Stomach (tissue), 19 donors: ENCODE measurements at places on chromosomes 5 and 9.

- peak; percentile 10 for DNase-seq
Observed at GRCh38 chr5:73507062-73507461, 8.8 kb downstream of the BTF3 start.

DNA sequence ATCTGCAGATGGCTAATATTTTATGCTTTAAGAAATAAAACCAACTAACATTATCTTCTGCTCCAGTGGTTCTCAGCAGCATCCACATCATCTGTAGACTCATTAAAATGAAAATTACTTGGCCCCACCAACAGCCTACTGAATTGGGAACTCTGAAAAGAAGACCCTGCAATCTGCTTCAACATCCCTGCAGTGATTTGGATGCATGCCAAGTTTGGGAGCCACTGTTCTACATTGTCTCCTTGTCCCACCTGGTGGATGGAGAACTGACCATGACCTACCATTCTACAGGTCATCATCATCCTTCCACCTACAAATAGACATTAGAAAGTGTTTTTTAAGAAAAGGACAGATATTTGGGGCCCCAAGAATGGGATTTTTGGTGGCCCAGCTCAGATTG lies 71.1 kb downstream of the ACER2 start:
- DNase-seq, result no peak

- no peak for DNase-seq
Observed at GRCh38 chr5:14734396-14734795, 69.9 kb downstream of the OTULIN start.

DNA sequence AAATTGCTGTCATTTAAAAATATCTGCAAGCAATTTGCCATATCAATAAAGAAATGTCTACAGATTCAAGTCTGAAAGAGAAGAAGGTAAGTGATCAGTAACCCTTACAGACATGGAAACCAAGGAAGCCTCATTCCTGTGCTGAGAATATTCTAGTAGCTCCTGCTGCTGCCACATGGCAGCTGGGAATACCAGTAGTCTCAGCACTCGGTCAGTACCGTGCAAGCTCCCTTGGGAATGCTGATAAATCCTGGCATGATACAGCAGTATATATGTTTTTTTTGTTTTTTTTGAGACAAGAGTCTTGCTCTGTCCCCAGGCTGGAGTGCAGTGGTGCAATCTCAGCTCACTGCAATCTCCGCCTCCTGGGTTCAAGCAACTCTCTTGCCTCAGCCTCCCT lies 27.9 kb downstream of the NANS start:
- DNase-seq, result no peak

DNA sequence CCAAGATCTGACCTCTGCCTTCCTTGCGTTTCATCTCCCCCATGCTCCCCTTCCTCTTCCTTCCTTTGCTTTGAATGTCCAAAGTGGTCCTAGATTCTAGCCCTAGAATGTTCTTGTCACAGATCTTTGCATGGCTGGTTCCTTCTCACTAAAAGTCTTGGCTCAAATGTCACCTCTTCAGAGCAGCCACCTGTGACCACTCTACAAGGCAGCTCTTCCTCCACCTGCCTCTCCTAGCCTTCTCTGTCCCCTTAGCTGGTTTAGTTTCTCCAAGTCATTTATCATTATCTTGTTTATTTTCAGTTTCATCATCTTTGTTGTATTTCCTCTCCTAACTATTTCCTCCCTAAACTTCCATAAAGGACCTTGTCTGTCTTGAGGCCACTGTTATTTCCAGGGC lies 7.1 kb upstream of the OCLN start:
- DNase-seq, result no peak

DNA sequence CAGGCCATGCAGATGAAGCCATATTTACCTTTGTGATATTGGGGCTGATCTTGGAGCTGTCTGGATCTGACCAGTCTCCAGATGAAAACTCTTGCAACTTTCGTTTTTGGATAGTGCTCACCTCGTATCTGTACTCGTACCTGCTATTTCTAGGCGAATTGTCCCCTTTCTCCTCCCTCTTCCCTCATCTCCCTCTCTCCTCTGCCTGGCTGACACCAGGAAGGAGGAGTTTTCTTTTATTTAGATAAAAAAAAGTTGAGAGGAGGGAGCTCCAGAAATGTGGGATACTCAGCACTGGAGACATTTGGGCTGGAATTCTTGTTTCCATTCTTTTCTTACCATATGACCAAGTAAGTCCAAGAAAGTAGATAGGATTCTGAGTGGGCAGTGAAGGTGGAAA lies 54.6 kb upstream of the ABL1 start:
- DNase-seq, result no peak

GRCh38 chr5:59547731-59548130 lies 345.8 kb downstream of the PDE4D start:
- DNase-seq, result no peak

DNA sequence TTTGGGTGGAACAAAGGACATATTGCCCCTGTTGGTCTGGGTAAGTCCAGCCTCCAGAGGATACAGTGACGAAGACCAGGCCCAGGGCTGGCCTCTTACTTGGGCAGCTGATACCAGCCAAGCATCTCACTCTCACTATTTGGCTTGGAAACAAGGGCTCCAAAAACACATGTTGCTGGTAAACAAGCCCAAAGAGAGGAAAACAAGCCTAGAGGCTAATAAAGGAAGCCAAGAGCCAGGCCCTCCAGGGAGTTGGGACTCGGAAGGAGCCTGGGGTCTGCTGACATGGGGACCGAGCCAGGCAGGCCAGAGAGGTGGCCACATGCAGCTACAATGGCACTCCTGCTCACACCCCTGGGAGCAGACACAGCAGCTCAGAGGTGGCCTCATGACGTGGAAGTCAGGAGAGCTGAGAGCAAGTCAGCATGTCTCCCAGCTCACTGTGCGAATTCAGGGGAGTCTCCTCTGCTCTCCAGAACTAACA lies 5.7 kb downstream of the SPARC start:
- DNase-seq, result no peak

DNA sequence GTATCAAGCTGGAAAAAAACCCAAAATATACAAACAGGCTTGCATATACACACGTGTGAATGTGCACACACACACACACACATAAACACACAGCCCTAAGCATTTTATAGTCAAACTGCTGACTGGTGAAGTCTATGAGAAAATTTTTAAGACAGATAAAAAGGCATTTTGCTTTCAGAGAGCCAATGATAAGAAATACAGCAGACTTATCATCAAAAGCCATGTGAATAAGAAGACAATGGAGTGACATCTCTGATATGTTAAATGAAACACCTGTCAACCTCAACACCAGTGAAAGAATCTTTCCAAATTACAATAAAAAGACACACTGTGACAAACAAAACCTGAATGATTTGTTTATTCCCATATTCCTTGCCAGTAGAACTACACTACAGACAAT lies 233.3 kb downstream of the CDH9 start:
- DNase-seq, result no peak

DNA sequence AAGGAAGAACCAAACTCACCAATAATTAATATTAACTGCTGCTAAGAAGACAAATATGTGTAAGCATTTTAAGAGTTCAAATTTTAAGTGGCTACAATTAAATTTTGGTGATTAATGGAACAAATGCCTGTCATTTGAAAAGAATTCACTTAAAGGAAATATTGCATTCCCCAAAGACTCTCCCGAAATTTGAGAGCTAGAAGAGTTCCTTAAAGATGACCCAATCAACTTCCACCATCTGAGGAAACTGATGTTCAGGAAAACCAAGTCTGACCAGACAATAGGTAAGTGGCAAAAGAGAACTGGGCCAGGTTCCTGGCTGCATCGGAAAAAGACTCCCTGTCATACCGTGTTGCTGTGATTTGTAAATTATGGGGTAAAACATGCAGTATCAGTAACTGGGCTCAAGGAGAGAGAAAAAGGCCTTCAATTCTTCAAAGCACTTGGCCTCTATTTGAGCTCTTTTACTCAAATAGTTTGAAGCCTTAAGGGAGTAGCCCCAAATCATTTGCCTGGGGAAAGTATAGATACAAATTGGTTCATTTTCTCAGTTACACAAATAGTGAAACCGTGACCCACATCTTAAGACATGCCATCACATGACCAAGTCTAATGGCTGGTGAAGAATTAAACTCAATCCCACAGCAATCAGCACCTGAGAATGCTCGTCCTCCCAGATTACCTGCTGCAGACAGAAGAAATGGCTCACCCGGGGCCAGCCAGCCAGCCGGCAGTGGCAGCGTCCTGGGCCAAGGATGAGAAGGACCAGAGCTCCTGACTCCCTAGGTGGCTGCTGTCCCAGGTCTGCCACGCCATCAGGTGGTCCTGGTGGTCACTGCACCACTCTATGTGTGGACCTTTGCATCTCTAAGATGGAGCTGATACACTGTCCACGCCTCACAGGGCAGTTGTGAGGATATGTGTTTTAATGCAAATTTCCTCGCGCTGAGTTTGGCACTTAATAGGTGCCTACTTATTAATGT lies 162.9 kb downstream of the TTLL11 start:
- no peak for DNase-seq

DNA sequence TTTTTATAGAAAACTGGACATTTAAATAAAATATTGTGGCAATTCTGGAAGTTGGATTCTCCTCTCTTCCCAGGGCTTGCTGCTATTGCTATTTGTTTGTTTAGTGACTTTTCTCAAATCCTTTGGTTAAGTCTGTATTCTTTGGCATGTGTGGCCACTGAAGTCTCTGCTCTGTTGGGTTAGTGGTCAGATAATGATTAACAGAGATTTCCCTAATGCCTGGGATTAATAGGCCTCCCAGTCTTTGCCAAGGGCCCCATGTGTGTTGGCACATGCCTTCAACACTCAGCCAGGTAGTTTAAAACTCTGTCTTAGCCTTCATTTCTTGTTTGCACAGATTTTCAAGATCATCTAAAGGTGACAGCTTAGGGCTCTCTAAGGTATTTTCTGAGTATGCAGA lies 92.8 kb upstream of the EPB41L4A start:
- DNase-seq, result no peak

DNA sequence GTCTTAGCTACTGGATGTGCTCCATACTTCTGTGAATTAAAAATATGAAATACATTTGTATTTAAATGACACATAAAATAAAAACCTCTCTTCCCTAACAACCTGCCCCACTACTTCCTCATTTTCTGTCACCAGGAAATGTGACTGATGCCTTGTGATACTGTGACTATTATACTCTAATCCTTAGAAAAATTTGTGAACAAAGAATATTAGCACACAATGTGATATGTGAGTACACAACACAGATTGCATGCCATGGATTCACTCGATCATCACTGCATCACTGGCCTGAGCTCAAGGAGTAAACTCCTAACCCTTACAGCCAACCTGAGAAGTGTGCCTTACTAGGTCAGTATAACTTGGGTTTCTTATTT lies 281.0 kb downstream of the EFNA5 start:
- DNase-seq, result peak; percentile 26

DNA sequence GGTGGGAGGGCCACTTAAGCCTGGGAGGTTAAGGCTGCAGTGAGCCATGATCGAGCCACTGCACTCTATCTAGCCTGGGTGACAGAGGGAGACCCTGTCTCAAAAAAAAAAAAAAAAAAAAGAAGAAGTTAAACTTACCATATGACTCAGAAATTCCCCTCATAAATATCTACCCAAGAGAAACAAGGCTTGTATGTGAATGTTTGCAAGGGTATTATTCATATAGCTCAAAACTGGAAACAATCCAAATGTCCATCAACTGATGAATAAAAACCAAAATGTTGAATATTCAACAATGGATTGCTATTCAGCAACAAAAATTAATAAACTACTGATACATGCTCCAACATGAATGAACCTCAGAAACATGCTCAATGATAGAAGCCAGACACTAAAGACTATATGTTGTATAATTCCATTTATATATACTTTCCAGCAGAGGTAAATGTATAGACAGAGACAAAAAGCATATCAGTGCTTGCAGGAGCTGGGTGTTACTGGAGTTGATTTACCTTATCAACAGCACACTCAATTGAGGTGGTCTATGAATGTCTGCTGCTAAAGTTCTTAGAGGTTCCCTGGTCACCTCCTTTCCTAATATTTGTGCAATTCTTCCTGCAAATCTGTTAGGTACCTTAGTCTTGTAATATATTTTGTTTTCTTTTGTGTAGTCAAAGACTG lies 5.3 kb upstream of the SREK1 start:
- no peak for DNase-seq

GRCh38 chr9:72065076-72065475 lies 4.7 kb upstream of the C9orf57 start:
- no peak for DNase-seq

GRCh38 chr5:169805937-169806700 lies 169.0 kb downstream of the DOCK2 start:
- DNase-seq, result no peak

- no peak for DNase-seq
Observed at GRCh38 chr9:134630861-134631260, 10.7 kb upstream of the COL5A1 start.

DNA sequence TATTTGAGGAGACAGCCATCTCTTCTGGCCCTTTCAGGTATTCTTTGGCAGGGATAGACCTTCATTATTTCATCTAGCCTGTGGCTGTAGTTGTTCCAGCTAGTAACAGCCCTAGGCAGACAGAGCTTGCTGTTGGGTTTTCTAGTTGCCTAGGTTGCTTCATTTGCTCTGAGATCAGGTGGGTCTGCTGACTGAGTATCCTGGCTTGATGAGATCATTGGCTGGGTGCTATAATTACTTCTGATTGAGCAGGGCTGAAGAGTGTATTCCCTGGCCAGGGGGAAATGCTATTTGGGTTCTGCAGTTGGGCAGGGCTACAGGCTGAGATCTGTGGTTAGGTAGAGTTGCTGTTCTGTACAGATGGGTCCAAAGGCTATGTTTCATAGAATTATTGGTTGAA lies 456.1 kb downstream of the PSAT1 start:
- DNase-seq, result no peak

DNA sequence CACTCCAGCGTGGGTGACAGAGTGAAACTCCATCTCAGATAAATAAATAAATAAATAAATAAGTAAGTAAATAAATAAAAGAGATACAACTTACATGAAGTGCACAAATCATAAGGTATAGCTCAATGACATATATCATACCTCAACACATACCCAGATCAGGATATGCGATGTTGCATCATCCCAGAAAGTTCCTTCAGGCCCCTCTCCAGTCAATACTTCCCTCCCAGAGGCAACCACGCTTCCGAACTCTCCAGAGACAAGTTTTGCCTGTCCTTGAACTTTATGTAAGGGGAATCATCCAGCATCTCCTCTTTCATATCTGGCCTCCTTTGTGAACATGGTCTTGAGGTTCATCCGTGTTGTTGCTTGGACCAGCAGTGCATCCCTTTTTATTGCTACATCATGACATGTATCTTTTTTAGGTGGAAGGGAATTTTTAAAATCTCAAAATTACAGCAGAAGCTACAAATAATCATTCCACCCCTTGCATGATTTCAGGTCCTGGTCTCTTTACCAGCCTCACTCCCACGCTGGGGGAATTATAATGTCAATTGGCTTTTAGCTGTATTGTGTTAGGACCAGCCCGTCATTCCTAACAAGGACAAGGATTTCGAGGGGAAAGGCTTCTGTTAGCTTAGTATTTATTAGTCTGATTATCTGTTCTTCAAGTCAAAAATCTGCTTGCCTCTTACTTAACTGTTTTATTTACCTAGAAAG lies 32.9 kb upstream of the AOPEP start:
- no peak for DNase-seq

GRCh38 chr5:28580616-28581015 lies 1542.2 kb upstream of the CDH9 start:
- DNase-seq, result no peak
